NAMALWA (cell line): ENCODE measurements at places on chromosomes 1 and 21.

- no peak for DNase-seq
Observed at GRCh38 chr21:32155226-32155625, 123.6 kb downstream of the MIS18A start.

DNA sequence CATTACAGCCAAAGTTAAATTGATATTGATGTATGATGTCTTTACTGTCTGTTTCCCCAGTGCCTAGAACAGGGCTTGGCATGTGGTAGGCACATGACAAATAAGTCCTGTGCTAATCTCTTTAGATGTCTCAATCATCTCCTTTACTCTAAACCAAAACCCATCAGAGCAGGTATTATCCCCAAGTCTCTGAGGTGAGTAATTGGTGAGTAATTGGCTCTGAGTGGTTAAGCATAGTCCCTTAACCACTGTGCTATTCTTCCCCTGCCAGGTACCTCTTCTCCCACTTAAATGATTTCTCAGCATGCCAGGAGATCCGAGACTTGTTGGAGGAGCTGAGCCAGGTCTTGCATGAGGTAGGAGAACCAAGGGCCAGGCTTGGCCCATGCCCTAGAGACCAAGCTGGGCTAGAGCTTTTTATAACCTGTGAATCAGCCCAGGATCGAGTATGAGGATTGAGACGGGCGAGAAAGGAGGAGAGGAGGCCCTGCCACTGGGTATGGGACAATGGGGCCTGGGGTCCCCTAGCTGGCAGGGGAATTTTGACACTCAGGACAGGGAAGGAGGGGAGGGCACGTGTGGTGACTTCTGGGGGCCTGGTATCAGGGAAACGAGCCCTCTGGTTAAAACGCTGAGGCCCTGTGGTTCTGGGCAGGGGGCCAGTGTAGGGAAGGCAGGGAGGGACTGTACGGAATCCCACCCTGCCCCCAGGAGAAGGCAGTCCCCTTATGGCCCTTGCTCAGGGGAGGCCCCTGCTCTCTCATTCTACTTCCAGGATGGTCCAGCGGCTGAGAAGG lies 4.5 kb downstream of the CNKSR1 start:
- no peak for DNase-seq

DNA sequence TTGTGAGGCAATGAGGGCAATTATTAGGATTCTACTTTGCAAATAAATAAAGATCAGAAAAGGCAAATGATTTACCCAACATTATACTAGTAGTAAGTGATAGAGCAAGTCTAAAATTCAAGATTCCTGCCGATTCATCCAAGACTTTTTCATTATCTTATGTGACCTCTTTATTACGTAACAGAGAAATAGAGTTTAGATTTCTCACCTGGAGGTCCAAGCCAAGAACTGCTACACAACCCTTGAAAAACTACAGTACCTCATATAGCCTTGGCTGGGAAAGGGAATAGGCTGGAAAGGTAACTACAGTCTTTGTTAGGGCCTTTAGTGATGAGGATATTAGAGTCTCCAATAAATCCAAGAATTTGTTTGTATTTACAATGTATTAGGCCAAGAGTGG lies 13.3 kb downstream of the EEIG2 start:
- DNase-seq: no peak

- no peak for DNase-seq
Observed at GRCh38 chr1:20250340-20250989, 40.2 kb upstream of the VWA5B1 start.

GRCh38 chr1:37752583-37753471 lies 12.1 kb downstream of the EPHA10 start:
- DNase-seq: no peak

DNA sequence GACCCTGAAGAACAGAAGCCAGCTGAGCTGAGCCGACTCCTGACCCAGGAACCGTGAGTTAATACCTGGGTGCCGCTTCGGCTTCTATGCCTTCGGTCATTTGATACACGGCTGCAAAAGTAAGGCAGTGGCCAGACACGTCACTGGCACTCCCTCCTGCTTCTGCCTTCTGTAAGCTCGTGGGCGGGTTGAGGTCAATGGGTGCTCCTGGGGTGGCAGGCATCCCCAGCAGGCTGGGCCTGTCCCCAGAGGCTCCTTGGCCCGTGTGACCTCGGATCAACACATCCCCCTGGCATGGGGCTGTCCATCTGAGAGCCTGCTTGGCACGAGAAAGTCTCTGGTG lies 35.7 kb upstream of the COL6A1 start:
- no peak for DNase-seq

DNA sequence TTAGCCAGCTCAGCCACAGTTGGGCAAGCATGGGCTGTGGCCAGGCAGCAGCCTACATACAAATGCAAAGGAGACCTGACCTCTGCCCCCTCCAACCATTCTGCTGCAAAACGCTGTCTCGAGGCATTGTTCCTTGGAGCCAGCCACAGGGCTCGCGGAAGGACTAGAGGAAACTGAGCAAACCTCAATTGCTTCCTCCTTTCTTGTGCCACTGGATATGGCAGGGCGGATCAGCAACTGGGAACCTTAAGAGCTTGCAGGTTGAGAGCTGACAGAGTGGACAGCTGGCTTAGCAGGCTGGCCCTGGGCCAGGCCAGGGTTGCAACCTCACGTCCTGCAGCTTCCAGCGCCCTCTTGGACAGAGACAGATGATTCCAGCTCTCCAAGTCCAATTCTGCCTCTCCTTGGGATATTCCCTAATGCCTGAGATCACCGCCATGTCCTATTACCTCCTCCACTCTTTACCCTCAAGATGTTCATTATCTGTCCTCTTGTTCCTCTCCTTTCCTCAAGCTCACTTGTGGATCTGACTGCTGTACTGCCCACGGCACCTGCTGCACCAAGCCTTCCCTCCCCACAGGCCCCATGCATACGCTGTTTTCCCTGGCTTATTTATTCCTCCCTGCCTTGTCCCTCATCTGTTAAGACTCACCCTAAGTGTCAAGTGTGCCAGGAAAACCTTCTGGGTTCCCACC lies 67.5 kb downstream of the SDC3 start:
- DNase-seq: no peak
